ENCODE measurements at places on chromosomes 1 and 21. TPM values are rescaled to one million over a fixed set of nuclear protein-coding genes. Genes with fewer than 3 reads are reported as not detected.

- no peak for DNase-seq
These were observed 146.1 kb downstream of the EDEM3 start for GRCh38 chr1:184608581-184608980.

DNA sequence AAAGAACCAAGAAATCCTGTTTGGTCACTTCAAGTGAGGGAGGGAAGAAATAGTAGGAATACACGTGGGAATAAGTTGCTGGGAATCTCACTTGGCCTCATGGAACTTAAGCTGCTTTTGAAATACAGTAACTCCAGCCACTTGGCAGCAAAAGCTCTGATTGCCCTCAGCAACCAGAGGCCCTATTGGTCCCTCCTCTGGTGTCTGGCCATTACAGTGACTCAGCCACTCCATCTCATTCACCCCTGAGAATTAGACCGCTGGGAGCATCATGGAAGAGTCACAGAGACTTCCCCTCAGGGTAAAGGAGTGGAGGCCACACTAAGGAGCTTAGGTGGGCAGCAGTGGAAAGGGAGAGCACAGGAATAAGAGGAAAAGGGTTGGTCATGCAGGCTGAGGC lies 99.6 kb downstream of the ELAVL4 start:
- no peak for DNase-seq

DNA sequence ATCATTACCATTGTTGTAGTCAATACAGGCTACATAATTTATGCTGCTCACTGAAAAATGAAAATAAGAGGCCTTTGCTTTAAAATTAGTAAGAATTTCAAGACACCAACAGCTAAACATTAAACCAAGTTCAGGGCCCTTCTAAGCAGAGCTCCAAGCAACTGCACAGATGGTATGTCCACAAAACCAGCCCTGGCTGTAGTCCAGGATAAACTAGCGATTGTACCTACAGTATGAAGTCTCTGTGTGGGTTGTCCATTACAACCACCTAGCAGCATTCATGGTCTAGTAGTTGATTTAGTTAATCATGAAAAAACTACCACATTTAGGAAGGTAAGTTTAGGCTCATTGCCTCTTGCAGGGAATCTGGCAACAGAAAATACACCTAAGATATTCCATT lies 35.3 kb downstream of the CLCA4 start:
- no peak for DNase-seq

DNA sequence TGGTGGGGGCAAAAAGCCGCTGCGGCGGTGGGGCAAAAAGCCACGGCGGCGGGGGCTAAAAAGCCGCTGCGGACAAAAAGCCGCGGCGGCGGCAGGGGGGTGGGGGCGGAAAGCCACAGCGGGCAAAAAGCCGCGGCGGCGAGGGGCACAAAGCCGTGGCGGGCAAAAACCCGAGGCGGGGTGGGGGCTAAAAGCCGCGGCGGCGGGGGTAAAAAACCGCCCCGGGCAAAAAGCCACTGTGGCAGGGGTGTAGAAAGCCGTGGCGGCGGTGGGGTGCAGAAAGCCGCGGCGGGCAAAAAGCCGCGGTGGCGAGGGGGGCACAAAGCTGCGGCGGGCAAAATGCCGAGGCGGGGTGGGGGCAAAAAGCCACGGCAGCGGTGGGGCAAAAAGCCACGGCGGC lies 3901.8 kb downstream of the SRGAP2C start:
- no peak for DNase-seq

DNA sequence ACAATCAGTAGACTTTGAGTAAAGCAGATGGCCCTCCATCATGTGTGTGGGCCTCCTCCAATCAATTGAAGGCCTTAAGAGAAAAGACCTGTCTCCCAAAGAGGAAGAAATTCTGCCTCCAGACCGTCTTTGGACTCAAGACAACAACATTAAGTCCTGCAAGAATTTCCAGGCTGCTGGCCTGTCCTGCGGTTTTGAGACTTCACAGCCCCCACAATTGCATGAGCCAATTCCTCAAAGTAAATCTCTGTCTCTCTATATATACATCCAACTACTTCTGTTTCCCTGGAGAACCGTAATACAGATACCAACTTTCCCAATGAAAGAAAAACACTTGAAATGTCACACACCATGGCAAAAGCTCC lies 16.4 kb downstream of the REG4 start:
- no peak for DNase-seq

- DNase-seq: no peak
These were observed 222 bp upstream of the GIPC2 start for GRCh38 chr1:78045563-78045925.

DNA sequence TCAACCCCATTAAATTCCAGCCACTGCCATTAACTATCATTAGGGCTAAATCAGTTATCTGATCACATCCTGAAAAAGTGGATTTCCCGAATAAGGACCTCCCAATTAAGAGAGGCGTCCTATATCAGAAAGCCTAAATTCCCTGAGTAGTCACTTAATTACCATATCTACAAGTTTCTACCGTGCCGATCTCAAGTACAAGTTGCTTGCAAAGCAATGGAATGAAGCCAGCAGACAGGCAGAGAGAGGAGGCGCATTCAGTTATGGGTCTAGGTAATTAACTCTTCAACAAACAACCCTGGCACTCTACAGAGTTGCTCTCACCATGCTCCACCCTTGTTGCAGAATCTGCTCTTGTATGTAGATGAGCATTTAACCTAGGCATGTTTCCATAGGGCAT lies 494.6 kb upstream of the RUNX1 start:
- no peak for DNase-seq

GRCh38 chr1:13697738-13698137 lies 2.2 kb upstream of the PRDM2 start:
- no peak for DNase-seq

- DNase-seq: no peak
These were observed 9.4 kb downstream of the MATN1 start for GRCh38 chr1:30714025-30714424.

GRCh38 chr1:190897233-190897632 lies 419.6 kb upstream of the BRINP3 start:
- no peak for DNase-seq

GRCh38 chr1:173861731-173862145 lies 6.1 kb downstream of the GAS5 start:
- DNase-seq: no peak

DNA sequence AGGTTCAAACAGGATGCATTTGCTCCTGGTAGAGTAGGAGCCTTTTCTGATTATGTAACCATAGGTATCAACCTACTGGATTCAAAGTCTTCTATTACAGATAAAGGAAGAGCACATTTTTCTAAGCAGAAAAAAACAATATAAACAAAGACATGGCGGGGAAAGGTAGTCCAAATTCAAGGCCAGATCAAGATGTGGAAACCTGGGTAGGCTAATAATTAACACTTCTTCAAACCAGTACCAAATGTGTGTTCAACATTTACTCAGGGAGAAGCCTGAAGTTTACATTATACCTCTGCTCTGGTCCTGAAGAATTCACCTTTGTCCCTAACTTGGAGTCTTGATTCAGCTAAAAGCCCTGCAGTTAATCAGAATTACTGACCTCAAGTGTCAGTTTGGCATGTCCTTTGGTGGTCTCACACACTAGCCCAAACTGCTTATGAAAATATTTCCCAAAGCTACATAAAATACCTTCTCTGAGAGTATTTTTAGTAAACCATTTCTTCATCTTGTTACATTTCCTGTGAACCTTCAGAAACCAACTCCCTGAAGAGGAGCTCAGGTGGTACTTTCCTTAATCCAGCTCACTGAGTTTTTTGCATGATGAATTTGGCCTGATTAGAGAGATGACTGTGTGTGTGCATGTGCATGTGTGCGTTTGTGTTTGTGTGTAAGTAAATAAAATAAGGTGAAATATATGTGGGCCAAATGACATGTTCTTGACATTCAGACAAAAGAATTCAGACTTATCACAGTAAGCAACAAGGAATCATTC lies 70.2 kb downstream of the TOR3A start:
- no peak for DNase-seq

- no peak for DNase-seq
These were observed 44.7 kb upstream of the POFUT2 start for GRCh38 chr21:45332415-45332814.

DNA sequence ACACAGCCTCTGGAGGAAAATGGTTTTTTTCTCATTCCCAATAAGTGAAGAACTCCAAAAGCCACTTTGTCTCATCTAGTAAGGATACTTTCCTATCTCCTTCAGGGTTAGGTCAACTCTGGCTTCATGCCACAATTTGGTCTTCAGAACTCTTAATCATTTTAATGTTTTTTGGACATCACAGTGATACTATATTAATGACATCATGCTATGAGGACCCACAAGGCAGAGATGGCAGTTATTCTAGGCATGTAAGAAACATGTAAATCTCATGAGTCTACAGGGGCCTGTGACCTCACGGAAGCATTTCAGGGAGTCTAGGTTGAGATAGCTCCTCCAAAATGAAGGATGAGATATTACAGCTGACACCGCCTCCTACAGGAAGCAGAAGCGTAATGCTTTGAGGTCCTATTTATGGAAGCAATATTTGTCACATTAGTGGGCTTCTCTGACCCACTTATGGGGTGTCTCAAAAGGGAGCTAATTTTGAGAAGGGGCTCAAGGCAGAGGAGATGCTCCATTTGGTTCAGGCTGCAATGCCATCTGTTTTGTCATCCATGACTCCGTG lies 5.0 kb upstream of the GPR137B start:
- DNase-seq: no peak

- no peak for DNase-seq
These were observed 107.1 kb upstream of the ERRFI1 start for GRCh38 chr1:8133190-8133589.

GRCh38 chr1:78176448-78176847 lies 130.7 kb downstream of the GIPC2 start:
- no peak for DNase-seq

GRCh38 chr1:46179138-46180081 lies 3.1 kb upstream of the P3R3URF start:
- DNase-seq: peak; percentile 95

GRCh38 chr21:14609274-14609673 lies 63.2 kb upstream of the SAMSN1 start:
- DNase-seq: no peak

GRCh38 chr1:67838180-67838910 lies 5.1 kb upstream of the GNG12 start:
- no peak for DNase-seq

GRCh38 chr1:41900603-41901444 lies 17.9 kb downstream of the HIVEP3 start:
- DNase-seq: no peak

- DNase-seq: no peak
These were observed 23.4 kb upstream of the FCGR2A start for GRCh38 chr1:161481624-161482392.

DNA sequence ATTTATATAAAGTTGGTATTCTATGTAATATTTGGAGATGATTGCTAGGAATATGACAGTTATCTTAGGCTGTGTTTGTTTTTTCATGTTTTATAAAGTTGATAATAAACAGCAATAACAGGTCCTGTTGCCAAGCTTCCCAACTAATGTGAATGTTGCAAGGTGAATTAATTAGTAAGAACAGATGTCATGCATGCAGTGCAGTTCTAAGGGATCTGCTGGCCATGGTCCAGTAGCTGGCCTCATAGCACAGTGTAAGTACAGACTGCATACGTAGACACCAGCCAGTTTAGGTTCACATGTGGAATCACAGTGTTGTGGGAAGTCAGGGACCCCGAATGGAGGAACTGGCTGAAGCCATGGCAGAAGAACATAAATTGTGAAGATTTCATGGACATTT lies 478.2 kb downstream of the NEGR1 start:
- DNase-seq: peak; percentile 76

DNA sequence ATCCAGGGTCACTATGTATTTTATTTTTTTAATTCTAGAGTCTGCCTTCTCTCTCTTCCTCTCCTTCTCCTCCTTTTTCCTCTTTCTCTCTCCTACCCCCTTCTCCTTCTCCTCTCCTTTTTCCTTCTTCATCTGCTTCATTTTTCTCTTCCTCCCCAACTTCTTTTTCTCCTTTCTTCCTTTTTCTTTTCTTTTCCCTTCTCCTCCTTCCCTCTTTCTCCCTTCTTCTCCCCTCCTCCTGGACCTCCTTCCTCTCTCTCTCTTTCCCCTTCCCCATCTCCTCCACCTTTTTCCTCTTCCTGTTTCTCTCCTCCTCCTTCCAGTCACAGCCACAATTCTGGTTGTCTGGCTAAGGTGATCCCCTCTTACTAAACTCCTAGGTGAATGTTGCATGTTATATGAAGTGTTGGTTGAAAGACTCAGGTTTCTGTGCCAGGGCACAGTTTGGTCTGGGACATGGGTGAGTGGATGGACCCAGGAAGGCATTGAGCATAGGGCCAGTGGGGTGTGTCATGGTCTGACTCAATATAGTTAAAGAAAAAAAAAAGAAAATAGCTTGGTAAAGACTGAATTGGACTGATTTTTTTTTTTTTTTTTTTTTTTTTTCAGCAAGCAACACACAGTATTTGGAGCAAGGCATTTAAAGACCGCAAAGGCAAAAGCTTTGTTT lies 266.9 kb downstream of the TGFB2 start:
- no peak for DNase-seq

DNA sequence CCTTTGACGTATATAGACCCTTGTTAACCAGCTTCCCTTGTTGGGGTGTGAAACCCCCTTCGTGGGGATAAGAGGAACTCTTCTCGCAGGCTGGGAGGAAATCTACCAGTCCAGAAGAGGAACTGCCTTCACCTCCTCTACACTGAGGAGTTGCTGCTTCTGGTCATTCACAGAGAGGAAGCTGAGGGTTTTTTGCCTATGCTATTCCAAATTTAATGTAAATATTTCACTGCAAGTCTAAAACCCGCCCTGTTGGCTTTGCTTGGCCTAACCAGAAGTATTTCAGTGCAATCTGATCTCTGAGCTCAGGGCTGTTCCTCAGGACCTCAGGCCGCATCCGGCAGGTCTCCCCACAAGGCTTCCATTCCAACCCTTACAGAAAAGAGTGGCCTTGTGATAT lies 150.1 kb downstream of the HIVEP3 start:
- DNase-seq: no peak

DNA sequence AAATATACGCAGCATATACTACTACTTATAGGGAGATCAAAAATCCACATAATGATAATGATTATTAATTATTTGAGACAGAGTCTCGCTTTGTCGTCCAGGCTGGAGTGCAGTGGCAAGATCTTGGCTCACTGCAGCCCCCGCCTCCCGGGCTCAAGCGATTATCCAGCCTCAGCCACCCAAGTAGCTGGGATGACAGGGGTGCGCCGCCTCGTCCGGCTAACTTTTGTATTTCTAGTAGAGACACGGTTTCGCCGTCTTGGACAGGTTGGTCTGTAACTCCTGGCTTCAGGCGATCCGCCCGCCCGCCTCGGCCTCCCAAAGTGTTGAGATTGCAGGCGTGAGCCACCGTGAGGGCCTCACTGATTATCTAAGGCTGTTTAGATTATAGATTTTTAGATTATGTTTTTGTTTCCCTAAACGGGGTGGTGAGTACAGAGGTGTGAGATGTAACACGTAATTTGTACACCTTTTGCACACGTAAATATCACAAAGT lies 548 bp upstream of the SLC25A33 start:
- no peak for DNase-seq

Gene IL20
- not detected for total RNA-seq

Gene KIAA0040
- not detected for total RNA-seq

Gene BSND
- not detected for total RNA-seq

Gene KCNK1
- not detected for total RNA-seq

Gene SH2D1B
- not detected for total RNA-seq

Gene PADI1
- not detected for total RNA-seq

Gene SPRR4
- total RNA-seq: not detected

Gene S100A8
- total RNA-seq: not detected

Gene HFM1
- total RNA-seq: 8.3 TPM

Gene CBS
- total RNA-seq: 54.7 TPM

Gene AGO4
- 3.8 TPM for total RNA-seq

Gene GJB4
- total RNA-seq: not detected

Gene WDR4
- 35.4 TPM for total RNA-seq

Gene MAP1LC3C
- total RNA-seq: 0.17 TPM
